Stimulated activated CD4-positive, alpha-beta T cell treated with anti-CD3 and anti-CD28 coated beads, TNF-alpha, amount 100 ng/mL, for 24 hours (primary cell): ENCODE measurements at places on chromosomes 2 and 18.

DNA sequence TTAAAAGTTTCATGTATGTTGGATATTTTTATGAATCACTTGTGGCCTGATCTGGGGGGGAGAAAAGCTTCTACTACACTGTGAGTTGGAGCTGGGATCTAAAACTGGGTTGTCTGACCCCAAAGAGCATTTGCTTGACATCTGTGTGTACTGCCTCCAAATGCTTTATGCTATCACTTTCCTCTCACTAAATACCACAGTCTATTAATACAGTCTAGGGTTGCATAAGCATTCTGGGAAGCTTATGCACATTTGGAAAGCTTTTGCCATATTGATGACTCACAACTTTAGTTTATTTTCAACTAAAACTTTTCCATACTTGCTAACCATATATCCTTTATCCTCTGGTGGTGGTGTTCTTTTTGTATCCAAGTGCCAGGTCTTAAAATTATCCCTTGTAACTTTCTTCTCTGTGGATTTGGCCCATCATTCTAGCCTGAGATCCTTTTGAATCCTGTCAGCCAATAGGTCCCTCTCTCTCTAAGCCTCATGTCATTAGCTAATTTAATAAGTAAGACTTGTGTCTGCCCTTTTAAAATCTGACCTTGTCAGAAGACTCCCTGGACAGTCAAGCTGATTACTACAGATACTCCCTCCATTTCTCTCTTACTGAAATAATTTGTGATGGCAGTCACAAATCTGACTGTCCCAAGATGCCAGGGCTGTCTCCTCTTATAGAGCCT lies 72.7 kb downstream of the NXPH2 start:
- DNase-seq: no peak

- DNase-seq: no peak
These were observed 394 bp downstream of the SCYGR3 start for GRCh38 chr2:227614246-227614645.

DNA sequence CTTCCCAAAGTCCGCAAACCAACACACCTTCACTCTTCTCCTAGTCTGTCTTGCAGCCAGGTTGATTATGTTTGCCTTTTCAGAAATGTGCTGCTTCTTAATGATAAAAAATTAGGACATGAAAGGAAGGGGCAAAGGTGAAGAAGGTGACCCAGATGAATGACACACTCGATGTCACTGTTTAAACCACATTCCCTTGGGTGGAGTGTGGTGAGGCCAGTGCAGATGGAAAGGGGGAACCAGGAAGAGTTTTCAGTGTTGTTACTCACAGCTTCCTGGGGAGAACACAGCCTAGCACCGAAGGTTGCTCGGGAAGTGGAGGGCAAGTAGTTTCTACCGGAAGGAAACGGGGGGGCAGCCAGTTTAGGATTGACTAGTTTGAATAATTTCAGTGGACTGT lies 57.2 kb upstream of the BOD1L2 start:
- no peak for DNase-seq

DNA sequence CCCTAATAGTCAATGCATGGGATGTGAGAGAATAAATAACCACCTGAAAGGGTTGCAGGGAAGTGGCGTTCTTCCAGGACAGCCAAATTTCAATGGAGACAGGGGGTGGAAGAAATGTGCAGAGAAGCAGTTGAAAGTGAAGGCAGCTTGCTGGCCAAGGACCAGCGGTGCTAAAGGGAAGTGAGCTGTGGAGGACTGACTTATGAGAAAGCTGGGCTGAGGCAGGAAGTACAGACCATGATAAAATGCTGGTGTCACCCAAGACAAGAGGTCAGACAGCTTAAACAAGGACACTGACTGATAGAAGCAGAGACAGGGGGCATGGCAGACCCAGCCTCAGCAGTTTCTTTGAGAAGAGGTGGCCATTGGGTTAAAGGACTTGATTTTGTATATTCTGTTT lies 106.7 kb downstream of the DTNB start:
- DNase-seq: no peak

DNA sequence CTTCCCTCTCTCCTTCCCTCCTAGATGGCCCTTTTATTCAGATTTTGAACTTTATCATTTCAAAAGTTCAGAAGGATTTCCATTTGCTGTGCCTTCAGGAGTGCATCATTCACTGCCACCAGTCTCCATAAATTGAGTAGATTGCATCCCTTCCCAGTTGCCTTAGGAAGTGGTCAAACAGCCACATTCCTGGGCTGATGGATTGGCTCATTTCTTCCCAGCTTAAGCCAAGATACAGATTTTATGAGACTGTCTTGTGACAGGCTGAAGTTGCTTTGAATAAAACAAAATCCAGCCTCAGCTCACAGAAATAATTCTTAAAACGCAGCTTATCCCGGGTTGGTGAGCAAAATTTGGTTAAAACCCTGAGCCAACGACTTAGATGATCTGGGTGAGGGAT lies 9.8 kb downstream of the NRP2 start:
- DNase-seq: no peak

DNA sequence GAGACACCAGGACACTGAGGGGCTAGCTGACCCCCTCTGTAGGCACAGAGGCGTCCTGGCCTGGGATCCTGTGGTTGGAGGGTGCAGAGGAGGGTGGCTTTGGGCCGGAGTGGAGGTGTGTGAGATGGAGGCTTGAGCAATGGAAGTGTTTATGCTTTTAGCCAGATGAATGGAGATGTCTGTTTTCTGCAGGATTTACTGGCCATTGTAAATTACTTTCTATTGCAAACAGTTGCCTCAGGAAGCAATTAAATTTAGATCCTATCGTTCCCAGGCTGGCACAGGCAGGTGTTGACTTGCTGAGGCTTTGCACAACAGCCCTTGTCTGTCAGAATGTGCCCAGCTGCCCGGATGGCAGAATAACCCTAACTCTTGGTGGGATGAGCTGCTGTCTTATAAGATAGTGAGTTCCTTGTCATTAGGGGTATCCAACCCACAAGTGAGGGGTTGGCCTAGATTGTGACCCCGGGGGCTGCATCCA lies 1.8 kb upstream of the ARID5A start:
- DNase-seq: no peak

GRCh38 chr18:72667932-72668331 lies 123.8 kb upstream of the CBLN2 start:
- no peak for DNase-seq

GRCh38 chr2:85777441-85777861 lies 23.7 kb downstream of the ATOH8 start:
- DNase-seq: no peak

GRCh38 chr2:226701052-226701451 lies 98.6 kb downstream of the IRS1 start:
- no peak for DNase-seq

GRCh38 chr18:70523792-70524182 lies 234.9 kb downstream of the SOCS6 start:
- no peak for DNase-seq

- peak; percentile 47 for DNase-seq
These were observed 8.0 kb downstream of the TMBIM1 start for GRCh38 chr2:218284106-218284811.

GRCh38 chr2:86221066-86221684 lies 21.9 kb downstream of the MRPL35 start:
- peak; percentile 54 for DNase-seq

DNA sequence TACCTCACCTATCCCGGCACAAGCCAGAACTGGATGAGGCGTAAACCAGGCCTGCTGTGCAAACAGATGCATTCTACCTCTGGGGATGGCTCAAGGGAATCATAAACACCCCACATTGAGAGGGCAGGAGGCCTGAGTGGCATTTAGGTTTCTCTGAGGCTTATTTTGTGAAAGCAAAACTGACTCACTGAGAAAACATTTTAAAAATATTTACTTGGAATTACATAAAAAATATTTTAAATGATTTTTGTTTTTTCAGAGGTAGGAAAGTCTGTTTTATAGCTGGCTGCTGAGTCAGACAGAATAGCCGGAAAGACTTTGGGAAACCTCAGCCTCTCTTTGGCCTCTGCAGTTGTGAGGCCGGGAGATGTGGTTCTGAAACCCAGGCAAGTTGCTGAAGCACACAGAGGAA lies 244.1 kb downstream of the NCKAP5 start:
- DNase-seq: no peak

DNA sequence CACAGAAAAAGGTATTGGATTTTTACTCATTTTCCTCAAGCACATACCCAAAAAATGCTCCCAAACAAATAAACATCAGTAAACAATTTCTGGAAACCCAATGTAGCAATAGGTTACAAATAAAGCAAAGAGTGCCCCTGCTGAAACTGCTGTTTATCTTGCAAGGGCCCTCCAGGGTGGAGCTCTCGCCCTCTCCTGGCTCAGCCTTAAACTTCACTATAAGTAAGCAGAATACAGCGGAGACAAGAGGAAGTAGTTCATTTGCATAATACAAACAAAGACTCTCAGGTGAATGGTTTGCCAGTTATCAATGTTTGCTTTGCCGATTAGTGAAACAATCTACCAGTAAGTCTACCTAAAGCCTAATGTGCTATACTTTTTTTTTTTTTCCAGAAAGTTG lies 437.6 kb downstream of the DLGAP1 start:
- DNase-seq: no peak
